ENCODE measurements at places on chromosomes 2 and 18. TPM values are rescaled to one million over a fixed set of nuclear protein-coding genes. Genes with fewer than 3 reads are reported as not detected.

Gene RAMP1
- total RNA-seq: 3.7 TPM

Gene ANKRD30BL
- not detected for total RNA-seq

Gene ADAM23
- 30.1 TPM for total RNA-seq

Gene MYO7B
- not detected for total RNA-seq

Gene SALL3
- not detected for total RNA-seq

Gene KATNAL2
- total RNA-seq: 1.4 TPM

Gene SPATA3
- total RNA-seq: not detected

Gene ABHD1
- not detected for total RNA-seq

Gene DBI
- 109 TPM for total RNA-seq

Gene INSIG2
- total RNA-seq: 10.5 TPM

Gene MOCOS
- total RNA-seq: 17.3 TPM

Gene TBR1
- total RNA-seq: not detected

Gene ACMSD
- total RNA-seq: not detected

Gene UNC50
- total RNA-seq: 33.0 TPM

Gene UGT1A10
- total RNA-seq: not detected

Gene RNF152
- 14.9 TPM for total RNA-seq

Gene DSC2
- total RNA-seq: 34.7 TPM

Gene FAM210A
- 57.0 TPM for total RNA-seq

Gene C2orf15
- 2.0 TPM for total RNA-seq

Gene SIX3
- not detected for total RNA-seq

Gene CENPA
- total RNA-seq: 11.6 TPM

Gene C2orf80
- total RNA-seq: not detected

Gene ACADL
- 0.50 TPM for total RNA-seq

Gene LIPG
- 153 TPM for total RNA-seq

Gene ATOH8
- total RNA-seq: not detected

Gene TCF23
- not detected for total RNA-seq

Gene CCDC74A
- 7.5 TPM for total RNA-seq

Gene LRRC30
- total RNA-seq: not detected

Gene CFAP65
- total RNA-seq: 0.50 TPM

Gene CTLA4
- not detected for total RNA-seq

Gene UGT1A3
- 0.37 TPM for total RNA-seq

Gene IRS1
- total RNA-seq: 19.7 TPM

Gene EMILIN1
- 1.5 TPM for total RNA-seq

Gene SP140
- total RNA-seq: not detected
